ENCODE measurements at places on chromosomes 5 and 9.

GRCh38 chr5:1479581-1480188, 34.4 kb upstream of the SLC6A3 start:
- peak; percentile 61 for DNase-seq

- DNase-seq, result no peak
Observed at GRCh38 chr5:88646866-88647265, 236.1 kb downstream of the MEF2C start.

DNA sequence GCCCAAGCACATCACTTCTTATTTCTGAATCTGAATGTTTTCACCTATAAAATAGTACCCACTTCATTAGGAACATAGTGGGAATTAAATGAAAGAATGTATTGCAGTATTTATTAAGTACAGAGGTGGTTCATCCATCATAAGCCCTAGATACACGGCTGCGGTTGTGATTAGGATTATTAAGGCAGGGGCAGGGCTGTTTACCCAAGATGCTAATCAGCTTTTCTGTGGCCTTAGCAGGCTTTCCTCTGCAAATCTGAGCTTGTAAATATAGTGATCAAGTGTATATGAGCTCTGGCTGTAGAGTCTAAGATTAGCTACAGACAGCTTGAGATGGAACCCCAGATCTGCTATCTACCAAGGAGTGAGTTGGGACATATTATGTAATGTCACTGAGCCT, 124.1 kb upstream of the ADRA1B start:
- no peak for DNase-seq

- DNase-seq, result no peak
Observed at GRCh38 chr9:86926145-86926544, 21.2 kb downstream of the GAS1 start.

GRCh38 chr9:113978725-113979342, 99.3 kb downstream of the AMBP start:
- no peak for DNase-seq

DNA sequence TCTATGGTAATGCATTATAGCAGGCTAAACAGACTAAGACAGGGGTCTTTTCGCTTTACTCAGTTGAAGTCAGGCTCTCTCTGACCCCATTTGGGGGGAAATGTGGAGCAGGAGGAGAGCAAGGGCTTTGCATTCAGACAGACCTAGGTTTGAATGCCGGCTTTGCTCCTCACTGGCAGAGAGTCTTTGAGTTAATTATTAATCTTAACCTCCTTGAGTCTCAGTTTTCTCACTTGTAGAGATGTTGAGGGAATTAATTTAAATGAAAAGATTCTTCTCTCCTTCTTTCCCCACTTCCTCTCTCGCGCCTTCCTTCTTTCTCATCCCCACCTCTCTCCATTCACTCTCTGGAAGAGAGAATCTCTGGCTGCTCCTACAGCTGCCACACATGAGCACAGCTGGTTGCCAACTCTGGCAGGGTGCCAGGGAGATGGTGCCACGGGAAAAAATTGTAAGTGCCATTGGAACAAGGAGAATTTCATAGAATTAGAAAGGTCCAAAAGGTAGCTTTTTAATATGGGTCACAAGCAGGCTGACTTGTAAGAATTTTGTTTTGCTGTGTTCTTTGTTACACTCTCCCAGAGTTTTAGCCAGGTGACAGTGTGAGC, 25.2 kb upstream of the GLRA1 start:
- no peak for DNase-seq

DNA sequence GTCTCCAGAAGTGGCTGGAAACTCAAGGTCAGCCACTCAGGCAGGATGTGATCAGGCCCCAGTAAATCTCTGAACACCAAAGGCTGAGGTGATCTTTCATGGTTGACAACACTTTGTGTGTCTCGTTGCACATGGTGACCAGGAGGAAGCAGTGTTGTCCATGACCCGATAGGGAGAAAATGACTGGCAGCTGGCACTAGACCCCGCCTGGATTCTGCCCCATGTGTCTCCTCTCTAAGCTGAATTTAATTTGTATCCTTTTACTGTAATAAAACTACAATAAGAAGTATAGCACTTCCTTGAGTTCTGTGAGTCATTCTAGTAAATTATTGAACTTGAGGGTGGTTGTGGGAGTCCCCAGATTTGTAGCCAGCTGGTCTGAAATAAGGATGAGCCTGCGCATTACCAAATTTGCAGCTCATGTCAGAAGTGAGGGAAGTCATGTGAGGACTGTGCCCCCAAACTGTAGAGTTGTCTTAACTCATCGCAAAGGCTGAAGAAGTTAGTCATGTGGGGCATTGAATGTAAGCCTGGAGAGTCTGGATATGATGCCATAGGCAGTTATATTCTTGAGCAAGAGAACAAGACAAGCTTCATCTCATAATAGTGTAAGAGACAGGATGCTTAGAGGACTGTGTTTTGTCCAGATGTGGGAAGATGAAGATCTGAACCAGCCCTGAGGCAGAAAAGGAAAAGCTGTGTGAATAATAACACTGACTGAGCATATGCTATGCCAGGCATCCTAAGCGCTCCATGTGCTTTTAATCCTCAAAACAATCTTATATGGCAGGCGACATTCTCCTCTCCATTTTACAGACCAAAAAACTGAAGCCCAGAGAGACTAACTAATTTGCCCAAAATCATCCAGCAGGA, 55.9 kb downstream of the TMEM215 start:
- DNase-seq, result no peak

DNA sequence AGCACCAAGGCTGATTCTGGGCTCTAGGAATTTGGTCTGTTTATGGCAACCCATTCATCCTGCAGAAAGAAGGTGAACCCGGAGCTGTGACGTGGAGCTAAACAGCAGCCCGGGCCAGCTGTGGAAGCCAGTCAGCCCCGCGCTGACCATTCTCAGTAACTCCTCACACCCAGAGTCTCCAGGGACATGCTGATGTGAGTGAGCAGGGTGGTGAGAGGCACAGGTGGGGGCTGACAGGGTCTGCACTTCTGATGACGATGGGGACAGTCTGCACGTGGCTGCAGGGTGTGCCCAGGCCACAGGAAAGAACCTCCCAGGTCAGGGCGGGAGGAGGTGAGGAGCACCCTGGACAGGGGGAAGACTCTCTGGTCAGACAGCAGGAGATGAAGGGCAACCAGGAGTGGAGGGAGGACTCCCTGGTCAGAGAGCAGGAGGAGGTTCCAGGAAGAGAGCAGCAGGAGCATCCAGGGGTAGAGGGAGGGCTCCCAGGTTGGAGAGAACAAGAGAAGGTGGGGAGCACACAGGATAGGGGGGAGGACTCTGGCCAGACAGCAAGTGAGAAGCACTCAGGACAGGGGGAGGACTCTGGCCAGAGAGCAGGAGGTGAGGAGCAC, 26.1 kb upstream of the SLC6A3 start:
- no peak for DNase-seq

DNA sequence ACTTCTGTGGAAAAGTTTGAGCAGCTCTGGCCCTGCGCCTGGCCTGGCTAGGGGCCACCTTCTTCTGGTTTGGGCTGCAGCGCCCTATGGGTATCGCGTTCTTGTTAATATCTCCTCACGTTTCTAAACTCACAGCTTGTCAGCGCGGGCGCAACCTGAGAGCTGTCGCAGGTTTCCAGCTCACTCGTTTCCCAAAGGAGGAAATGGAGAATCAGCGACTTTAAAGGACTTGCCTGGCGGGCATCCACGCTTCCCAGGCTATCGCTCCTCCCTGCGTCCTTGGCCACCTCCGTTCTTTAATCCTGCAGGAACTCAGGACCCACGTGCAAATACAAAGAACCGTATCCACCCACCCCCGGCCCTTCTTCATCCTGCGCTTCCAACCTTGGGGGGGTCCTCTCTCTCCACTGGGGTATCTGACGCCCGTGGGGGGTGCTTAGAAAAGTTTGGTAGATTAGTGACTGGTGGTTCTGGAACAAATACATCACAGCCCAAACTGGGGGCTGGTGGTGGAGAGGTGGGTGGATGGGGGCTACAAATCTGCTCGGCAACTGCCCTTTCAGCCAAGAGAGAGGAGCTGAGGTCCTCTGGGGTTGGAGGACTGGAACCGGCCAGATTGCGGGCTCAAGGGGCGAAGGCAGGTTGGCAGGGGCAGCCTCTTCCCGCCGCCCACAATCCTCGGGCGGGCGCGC, 578 bp upstream of the PSAT1 start:
- DNase-seq, result no peak

GRCh38 chr9:33124751-33125381, 42.3 kb downstream of the B4GALT1 start:
- DNase-seq, result no peak

DNA sequence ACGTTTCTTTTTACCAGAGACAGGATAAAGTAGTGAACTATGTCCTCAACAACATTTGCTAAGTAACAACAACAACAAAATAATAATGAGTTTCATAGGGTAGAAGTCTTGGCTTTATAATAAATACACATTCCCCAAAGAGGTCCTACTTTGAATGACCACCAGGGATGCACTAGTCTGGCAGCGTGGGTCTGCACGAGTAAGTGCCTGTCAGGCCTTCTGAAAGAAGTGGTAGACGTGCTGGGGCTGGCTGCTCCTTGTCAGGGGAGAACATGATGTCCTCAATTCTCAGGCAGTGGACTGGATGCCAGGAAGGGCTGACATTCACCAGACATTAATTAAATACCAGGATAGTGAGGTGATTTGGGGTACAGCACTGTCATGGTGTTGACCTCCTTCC, 331.1 kb downstream of the TMEM38B start:
- no peak for DNase-seq

GRCh38 chr5:93620487-93621326, 37.7 kb downstream of the NR2F1 start:
- no peak for DNase-seq

GRCh38 chr5:160359816-160360215, 10.6 kb downstream of the C1QTNF2 start:
- no peak for DNase-seq

DNA sequence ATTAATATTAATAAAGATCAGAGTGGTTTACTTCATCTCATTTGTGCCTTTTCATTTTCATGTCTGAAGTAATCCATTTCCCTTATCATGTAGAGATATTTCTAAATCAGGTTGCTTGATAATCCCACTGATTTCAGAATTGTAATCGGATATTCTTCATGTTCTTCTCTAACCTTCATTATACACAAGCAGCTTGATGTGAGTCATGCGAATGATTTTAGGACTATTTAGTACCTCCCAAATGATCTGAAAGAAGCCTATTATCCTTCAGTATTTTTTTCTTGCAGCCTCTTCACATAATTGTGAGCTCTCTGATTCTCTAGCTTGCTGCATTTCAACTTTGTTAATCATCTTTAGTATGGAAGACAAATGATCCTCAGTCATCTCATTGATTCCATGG, 182.0 kb downstream of the GIN1 start:
- no peak for DNase-seq

DNA sequence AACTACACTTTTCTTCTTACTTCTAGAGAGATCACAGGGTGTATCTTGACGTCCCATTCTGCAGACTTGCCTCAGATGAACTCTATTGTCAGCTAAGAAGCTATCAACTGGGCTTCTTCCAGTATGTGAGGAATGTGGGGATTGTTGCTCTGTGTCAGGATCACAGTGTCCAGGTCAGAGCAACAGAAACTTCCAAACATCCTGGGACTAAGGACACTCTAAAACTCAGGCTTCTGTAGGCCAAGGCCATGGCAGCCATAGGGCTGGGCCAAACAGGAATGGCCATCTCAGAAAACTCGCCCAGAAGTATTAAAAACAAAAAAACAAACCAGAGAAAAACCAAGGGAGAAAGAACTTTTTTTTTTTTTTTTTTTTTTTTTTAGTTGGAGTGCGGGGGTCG, 210.0 kb upstream of the CLINT1 start:
- DNase-seq, result no peak

GRCh38 chr9:96169484-96169883, 132.5 kb downstream of the HSD17B3 start:
- no peak for DNase-seq

- no peak for DNase-seq
Observed at GRCh38 chr5:96978812-96979449, 43.1 kb downstream of the LNPEP start.

DNA sequence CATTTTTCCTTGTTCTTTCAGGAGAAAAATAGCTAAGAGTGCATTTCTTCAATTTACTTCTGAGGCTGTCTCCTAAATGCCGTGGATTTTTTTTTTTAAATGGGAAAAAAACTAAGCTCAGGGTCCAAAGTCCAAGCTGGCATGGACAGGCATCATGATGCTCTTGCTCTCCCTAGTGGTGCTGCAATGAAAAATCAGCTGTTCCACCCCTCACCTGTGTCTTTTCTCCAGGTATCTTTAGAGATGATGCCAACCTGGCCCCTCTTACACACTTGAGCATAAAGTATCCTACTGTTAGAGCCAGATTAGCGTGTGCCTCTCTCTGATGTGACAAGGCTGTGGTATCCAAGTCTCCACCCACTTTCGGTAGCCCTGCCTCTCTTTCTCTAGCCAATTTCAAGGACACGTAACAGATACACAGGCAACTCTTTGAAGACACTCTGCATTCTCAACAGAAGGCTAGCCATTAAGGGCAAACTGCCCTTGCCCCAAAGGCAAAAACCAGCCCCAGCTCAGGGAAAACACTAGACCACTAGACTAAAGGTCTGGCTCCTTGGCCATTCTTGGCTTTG, 208.8 kb downstream of the SAXO1 start:
- no peak for DNase-seq

DNA sequence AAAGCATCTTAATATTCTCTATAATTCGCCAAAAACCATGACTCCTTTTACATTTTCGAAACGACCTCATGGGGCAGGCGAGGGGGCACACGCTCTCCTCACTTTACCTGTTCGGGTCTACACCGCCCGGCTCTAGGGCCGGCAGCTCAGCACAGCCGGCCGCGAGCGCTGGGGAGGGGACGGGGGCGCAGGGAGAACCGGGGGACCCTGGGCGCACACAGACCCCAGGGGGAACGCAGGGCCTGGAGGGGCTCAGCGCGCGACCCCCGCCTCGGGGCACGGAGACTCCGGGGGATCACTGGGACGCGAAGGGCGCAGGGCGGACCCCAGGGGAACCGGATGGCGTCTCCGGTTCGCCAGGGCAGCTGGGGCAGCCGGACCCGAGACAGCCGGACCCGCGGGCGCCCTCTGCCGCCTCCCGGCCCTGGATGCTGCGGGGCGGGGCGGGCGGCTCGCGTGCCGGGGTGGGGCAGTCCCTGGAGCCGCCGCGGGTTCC, at the start of gene AHRR:
Gene AHRR, plus strand, starts transcription at position 485 of the 496 bp plus-strand sequence. CDS start 22,189 bp downstream, outside the sequence.
- DNase-seq, result no peak

GRCh38 chr5:149274939-149275338, 3.3 kb downstream of the AFAP1L1 start:
- no peak for DNase-seq

DNA sequence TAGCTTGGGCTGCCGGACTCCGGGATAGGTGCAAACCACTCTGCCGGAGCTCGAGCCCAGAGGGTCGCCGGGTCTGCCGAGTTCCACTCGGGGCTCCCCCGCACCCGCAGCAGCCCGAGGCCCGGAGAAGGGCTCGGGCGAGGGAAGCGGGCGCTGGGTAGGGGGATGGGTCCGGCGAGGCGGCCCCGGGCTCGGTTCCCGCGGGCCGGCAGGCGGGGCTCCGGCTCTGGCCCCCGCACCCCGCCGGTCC, 507 bp downstream of the RICTOR start:
- DNase-seq, result no peak

- no peak for DNase-seq
Observed at GRCh38 chr5:139962445-139962844, 80.7 kb downstream of the NRG2 start.

GRCh38 chr5:142834504-142834903, 64.3 kb downstream of the ARHGAP26 start:
- no peak for DNase-seq

- DNase-seq, result no peak
Observed at GRCh38 chr5:165573445-165573844, 2068.0 kb downstream of the MAT2B start.

- no peak for DNase-seq
Observed at GRCh38 chr5:145957388-145957787, 21.0 kb downstream of the SH3RF2 start.

GRCh38 chr9:120926397-120926928, at the start of gene TRAF1:
Gene TRAF1 (minus strand): TSS chr9:120926796. CDS start chr9:120926075, 721 bp downstream.
- DNase-seq, result peak; percentile 36
